ENCODE measurements at places on chromosomes 3 and 15.
A peak's percentile ranks its signal among the peaks of the same experiment; 100 is the strongest.

DNA sequence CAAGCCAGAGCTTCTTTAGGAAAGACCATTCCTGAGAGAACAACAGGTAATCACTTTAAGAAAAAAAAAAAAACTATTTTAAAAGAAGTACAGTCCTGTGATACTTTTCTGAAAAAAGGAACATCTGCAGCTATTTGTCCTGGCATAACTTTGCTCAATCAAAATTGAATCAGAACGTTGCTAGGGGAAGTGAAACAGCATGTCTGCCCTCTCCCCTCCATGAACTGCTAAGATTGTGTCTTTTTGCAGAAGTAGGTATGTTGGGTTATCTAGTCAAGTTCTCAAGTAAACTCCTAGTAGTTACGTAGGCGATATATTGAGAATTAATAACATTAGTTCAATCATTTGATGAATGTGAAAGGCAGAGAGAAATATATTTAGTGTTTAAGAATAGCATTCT is 1013.3 kb downstream of the TUSC7 start:
- no peak for DNase-seq

DNA sequence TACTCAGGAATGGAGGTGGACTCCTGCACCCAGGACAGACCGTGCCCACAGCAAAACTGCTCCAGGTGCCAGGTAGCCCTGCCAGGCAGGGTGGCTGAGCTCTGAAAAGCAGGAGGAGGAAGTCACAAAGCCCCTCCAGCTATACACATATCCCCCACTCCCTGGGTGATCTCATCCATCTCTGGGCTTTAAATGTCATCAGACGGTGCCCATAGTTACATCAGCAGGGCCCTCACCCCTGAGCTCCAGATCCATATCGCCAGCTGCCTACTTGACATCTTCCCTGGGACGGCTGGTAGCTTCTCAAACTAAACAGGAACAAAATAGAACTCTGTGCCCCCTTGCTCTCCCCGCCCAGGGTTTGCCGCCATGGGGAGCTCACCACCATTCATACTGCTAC is 87.7 kb downstream of the MEGF11 start:
- no peak for DNase-seq

DNA sequence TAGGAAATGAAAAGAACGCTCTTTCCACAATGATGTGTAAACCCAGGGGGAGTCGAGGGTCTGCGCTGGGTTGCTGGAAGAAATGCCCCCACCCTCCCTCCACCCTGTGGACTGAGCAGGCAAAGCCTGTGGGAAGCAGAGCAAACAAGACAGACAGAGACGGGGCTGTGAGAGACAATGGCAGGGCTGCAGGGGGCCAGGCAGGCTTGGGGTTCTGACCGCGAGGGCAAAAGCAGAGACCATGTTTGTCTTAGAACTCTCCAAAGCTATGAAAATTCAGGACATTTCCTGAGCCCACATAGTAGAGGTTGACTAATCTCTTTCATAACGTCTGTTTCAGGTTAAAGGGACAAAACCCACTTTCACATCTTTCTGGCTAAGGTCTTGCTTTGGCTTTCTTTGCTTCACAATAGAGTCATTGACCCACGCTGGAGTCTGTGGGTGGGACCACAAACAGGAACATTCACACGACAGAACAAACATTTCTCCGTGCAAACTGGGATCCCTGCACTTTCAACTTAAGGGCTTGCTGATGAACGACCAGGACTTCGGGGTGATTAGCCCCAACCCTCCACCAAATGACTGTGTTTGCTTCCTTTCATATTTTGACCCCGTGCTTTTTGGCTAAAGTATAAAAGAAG is 156.0 kb upstream of the TPM1 start:
- DNase-seq, result no peak

- DNase-seq, result no peak
These were observed 281.9 kb upstream of the ICE2 start for GRCh38 chr15:60760646-60761504.

GRCh38 chr3:194485881-194486539 is 792 bp downstream of the ATP13A3 start:
- peak; percentile 34 for DNase-seq

- no peak for DNase-seq
These were observed 20.8 kb downstream of the STAC start for GRCh38 chr3:36401056-36401455.

DNA sequence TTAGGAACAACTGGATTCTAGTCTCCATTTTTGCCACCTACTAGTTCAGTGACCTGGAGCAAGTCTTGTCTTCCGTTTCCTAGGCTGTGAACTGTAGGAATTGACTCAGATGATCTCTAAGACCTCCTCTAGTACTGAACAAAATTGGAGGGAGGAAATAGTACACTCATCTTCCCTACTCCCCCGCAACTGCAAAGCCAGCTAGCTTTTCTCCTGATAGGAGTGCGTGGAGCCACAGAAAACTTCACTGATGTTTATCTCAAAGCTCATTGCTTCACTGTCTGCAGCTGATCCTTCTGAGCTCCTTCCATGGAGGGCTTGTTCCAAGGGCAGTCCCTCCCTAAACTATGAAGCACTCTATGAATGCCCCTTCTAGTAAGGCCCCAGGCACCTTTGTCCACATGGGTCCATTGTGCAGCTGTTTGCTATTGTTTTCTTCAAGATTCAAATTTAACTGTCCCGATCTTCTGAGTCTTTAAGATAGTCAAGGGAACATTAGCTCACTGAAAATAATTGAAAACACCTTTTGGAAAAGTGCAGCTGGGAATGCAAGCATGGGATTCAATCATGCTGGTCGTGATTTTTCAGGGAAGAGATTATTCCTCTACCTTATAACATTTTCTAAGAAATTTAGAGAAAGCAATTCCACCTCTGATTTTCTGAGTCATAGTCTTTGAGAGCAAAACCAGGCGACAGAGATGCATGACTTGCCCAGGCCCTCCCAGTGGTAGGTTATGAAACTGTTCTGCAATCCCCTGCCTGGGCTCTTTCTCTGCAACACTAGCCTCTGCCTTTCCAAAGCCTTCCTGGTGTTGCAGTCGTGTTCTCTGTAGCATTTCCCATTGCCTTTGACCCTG is 24.3 kb downstream of the FILIP1L start:
- peak; percentile 57 for DNase-seq

GRCh38 chr3:67198374-67198773 is 200.3 kb downstream of the KBTBD8 start:
- no peak for DNase-seq

DNA sequence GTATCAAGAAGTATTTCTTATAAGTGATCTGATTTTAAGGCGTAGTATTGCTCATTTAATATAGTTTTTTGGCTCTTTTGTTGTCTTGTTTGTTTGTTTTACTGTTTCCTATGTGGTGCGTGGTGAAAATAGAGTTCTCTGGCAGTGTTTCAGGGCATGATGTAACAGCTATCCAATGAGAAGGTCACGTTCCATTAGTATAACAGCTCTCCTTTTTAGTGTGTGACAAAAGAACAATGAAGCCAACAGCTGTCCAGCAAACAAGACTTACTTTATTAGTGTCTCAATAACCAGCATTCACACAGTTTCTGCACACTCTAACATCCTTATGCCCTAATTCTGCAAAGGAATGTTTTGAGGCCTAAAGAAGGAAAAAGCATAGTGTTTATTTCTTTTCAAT is 127.9 kb downstream of the SLC25A26 start:
- no peak for DNase-seq

DNA sequence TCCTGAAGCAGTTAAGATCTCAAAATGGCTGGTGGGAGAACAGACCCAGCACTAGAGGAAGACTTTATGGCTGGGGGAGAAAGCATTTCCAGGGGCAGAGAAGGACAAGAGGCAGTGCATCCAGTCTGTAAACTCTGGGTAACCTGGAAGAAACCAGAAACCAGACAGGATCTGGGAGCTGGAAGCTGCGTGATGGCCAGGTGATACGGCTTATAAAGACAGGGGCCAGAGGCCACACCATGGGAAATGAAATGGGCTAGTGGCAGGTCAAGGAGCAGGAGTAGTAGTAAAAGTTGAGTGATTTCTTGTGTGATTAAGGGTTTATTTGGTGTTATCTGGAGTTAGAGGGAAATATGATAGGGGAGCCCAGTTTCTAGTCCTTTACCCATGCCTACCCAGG is 144.7 kb upstream of the ARRDC4 start:
- DNase-seq, result no peak

- DNase-seq, result no peak
These were observed 1357.1 kb upstream of the CADM2 start for GRCh38 chr3:83601704-83602103.

- DNase-seq, result no peak
These were observed 37.4 kb upstream of the GALNT15 start for GRCh38 chr3:16137044-16137443.

DNA sequence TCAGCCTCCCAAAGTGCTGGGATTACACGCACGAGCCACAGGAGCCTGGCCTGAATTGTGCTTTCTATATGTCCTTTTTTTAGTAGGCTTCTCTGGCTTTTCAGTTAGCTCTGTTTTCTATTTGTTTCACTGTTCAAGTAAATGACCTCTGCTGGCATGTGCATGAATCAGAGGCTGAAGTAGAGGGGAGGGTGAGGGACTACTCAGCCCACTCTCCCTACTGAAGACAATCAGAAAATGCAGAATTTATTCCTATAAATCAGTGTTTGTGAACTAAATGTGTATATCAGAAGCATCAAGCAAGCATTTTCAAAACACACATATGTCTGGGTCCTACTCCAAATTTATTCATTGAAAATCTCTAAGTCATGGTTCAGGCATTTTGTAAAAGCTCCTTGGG is 45.0 kb downstream of the ZMAT3 start:
- no peak for DNase-seq

DNA sequence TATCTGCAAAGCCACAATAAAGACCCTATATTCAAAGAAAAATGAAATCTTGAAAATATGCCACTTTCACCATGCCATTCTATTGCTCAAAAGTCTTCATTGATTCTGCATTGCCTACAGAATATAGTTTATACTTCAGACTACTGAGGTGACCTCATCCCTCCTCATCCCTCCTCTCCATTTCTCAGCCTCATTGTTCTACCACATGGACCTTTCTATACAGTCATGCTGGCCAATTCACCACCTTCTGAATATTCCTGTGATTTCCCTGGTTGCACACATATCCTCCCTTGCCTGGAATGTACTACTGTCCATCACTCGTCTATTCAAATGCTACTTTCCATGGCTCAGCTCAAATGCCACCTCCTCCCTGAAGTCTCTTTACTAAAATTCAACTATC is 3.5 kb upstream of the COL8A1 start:
- no peak for DNase-seq

DNA sequence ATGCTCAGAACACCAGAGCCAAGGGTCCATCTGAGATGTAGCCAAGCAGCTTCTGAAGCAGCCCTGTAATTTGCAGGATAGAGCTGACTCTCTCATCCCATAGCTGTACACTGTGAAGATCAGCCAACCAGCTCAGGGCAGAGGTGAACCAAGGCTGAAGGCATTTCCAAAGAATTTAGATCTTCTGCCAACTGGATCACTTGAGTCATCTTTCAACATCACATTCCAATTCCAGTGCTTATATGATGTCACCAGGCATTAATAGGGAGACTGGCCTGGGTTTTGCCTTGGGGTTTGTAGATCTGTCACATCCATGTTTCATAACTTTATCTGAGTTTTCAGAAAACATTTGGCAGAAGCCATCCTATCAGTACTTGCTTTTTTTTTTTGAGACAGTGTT is 98.2 kb downstream of the NR2F2 start:
- no peak for DNase-seq

DNA sequence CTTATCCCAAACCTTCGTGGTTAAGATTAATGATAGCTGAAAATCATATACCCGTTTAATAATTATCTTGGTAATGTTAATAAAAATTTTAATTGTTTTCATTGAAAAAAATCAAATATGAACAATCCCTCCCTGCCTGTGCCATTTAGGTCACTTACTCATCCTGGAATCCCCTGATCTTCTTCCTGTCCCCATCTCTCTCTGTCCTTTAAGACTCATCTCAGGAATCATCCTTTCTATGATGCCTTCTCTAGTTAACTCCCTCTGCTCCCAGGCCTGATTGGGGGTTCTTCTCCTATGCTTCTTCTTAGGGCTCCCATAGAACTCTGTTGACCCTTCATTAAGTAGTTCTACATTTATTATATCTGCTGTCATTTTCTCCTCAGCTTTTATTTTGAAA is 91.6 kb downstream of the MBNL1 start:
- no peak for DNase-seq

DNA sequence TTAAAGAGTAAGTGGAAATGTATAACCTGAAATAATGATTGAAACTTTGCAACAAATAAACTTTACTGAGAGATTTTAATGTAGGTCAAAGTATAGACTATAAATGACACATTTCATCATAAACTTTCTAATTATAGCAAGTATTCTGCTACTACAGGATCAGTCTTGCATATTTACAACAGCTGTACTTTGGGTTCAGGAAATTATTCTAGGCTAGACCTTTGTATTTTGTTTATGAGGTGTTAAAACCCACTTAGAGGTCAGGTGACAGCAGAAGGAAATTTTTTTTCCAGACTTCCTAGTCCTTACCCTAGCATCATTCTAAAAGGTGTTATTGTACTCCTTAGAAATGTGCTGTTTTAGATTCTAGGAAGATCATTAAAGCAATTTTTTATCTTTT is 2.3 kb downstream of the RNF7 start:
- peak; percentile 39 for DNase-seq

DNA sequence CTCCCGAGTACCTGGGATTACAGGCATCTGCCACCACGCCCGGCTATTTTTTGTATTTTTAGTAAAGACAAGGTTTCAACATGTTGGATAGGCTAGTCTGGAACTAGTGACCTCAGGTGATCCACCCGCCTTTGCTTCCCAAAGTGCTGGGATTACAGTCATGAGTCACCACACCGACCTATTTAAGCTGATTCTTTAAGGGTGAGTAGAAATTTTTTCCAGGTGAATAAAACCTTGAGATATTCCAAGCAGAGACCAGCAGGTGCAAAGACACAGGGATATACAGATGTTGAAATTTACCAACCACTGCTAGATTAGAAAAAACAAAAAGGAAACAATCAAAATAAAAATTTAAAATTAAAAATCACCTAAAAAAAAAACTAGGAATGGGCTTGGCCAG is 74.4 kb upstream of the CHRNB4 start:
- no peak for DNase-seq

DNA sequence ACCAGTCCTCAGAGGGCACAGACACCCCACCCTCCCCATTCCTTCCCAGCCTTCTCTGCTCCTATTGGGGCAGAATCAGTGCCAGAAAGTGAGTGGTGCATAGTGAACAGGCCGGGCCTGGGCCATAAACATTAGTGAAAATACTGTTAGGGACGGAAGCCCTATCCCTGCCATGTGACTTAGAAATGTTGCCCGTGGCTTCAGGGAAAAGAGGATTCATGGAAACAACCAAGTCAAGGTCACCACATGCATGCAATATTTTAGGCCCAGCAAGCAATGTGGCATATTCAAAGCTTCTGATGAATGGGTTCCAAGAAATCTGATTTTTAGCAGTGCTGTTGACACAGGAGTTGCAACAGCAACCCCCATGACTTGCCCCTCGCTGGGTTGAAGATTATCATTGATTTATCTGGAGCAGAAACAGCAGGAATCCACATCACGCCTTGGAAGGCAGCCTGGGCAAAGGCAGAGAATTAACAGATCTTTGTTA is 52.3 kb downstream of the CCNL1 start:
- no peak for DNase-seq

- no peak for DNase-seq
These were observed 72.7 kb downstream of the MB21D2 start for GRCh38 chr3:192844836-192845525.

GRCh38 chr3:196007744-196008335 is 74.0 kb downstream of the TFRC start:
- no peak for DNase-seq

GRCh38 chr3:31613177-31613576 is 80.5 kb downstream of the STT3B start:
- no peak for DNase-seq

GRCh38 chr3:160384639-160385318 is 14.2 kb downstream of the IFT80 start:
- DNase-seq, result no peak

- DNase-seq, result no peak
These were observed 35.4 kb downstream of the FXR1 start for GRCh38 chr3:180947761-180948390.

All from HAP-1 (cell line).